Smooth muscle cell of the pulmonary artery (primary cell): ENCODE measurements at places on chromosomes 3 and 15. TPM values are rescaled to one million over a fixed set of nuclear protein-coding genes. Genes with fewer than 3 reads are reported as not detected.

CLSTN2 gene
- total RNA-seq = 0.33 and 1.6 TPM in 2 replicates

SPINK8 gene
- not detected in 2 replicates for total RNA-seq

ITIH1 gene
- 0.17 and 0.33 TPM in 2 replicates for total RNA-seq

SST gene
- not detected in 2 replicates for total RNA-seq

THRB gene
- 0.83 and 3.9 TPM in 2 replicates for total RNA-seq

ZNF619 gene
- total RNA-seq = 7.0 and 7.5 TPM in 2 replicates

ROBO2 gene
- total RNA-seq = 0.43 and 1.4 TPM in 2 replicates

ETFA gene
- 98.3 and 109 TPM in 2 replicates for total RNA-seq

WDR72 gene
- total RNA-seq = not detected in 2 replicates

PLSCR4 gene
- total RNA-seq = 68.2 and 119 TPM in 2 replicates

ABCF3 gene
- 64.6 and 69.0 TPM in 2 replicates for total RNA-seq

XCR1 gene
- total RNA-seq = not detected in 2 replicates
